ENCODE measurements at places on chromosomes 3 and 15. TPM values are rescaled to one million over a fixed set of nuclear protein-coding genes. Genes with fewer than 3 reads are reported as not detected.

The SCAP gene
- 65.5 TPM for total RNA-seq

DNA sequence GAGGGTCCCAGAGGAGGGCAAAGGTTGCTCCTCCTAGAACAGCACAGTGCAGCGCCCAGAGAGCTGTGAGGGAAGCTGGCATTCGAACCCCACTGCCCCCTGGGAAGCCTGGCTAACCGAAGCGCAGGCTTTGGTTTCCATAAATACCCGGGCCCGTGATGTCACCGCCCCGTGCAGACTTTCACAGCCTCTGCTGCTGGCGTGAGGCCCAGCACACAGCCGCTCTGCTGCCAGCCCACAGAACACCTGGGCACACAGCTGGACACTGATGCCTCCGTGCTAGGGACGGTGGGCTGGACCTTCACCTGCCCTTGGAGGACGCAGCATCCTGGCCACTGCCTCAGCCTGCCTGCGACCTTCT lies 1.0 kb downstream of the IQSEC1 start:
- no peak for DNase-seq

DNA sequence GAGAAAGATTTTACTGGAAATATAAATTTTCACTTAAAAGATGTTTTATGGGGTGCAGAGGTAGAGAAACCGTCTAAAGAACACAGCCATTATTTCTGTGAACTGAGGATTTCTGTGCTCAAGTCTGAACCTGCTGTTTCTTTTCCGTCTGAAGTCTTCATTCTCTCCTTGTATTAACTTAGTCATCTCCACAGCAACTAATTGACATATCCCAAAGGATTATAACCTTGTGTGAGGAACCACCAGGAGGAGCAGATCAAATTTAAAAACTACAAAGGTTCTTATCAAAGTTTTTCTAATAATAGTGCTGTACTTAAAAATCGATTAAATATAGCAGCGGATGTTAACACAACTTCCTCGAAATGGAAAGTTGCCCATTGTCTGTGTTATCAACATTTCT lies 31.1 kb upstream of the ICE2 start:
- DNase-seq = no peak

The SLC6A1 gene
- total RNA-seq = not detected

GRCh38 chr3:13655061-13655913 lies 106.4 kb downstream of the FBLN2 start:
- DNase-seq = no peak

The C2CD4B gene
- total RNA-seq = not detected

The NLGN1 gene
- not detected for total RNA-seq

- DNase-seq = no peak
Observed at GRCh38 chr3:172159962-172160538, 120.7 kb downstream of the FNDC3B start.

DNA sequence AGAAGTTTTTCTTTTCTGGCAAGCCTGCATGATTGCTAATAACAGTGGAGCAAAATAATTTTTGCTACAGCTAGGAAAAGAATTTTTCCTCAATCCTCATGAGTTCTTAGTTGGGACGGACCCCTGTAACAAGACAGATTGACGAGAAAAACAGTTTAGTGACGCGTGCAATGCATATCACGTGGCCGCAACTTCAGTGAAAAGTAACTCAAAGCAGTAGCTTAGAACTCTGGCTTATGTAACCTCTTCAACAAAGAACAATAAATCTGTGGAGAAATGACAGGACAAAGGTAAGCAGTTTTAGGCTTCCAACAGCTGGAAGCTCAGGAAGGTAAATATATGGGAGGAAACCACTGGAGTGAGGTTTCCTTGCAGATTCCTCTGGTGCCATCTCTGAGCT lies 19.7 kb downstream of the FAM107A start:
- DNase-seq = no peak

The PYDC2 gene
- not detected for total RNA-seq

DNA sequence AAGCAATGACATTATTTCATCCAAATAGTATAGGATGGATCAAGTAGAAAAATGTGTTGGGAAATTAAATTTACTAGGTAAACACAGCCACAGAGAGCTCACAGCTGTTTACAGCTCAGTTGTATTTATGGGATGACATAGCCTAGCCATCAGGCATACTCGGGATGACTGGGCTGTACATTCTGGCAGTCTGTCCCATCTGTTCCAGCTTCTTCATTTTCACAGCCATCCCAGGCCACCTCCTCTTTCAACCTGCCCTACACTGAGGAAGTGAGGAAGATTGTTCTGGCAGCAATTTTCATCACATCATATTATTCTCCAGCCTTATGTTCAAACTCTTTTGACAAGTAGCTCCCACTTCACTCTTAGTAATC lies 98.4 kb upstream of the PFN2 start:
- no peak for DNase-seq

GRCh38 chr3:140092848-140093536 lies 158.0 kb downstream of the CLSTN2 start:
- no peak for DNase-seq

DNA sequence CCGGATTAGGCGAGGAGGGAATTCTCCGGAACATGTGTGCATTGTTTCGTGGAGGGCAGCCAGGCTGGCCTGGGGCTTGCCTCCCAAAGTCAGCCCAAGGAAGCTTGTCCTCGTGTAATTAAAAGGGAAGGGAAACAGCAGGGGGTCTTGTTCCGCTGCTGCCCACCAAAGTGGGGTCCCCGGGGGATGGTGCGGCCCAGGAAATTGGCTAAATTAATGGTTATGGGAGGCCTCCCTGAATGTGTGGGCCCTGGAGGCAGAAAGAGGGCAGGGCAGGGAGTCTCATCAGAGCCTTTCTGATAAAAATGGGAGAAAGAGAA lies 118.1 kb downstream of the OPA1 start:
- DNase-seq = no peak

GRCh38 chr15:69794645-69795469 lies 302.9 kb downstream of the TLE3 start:
- no peak for DNase-seq

DNA sequence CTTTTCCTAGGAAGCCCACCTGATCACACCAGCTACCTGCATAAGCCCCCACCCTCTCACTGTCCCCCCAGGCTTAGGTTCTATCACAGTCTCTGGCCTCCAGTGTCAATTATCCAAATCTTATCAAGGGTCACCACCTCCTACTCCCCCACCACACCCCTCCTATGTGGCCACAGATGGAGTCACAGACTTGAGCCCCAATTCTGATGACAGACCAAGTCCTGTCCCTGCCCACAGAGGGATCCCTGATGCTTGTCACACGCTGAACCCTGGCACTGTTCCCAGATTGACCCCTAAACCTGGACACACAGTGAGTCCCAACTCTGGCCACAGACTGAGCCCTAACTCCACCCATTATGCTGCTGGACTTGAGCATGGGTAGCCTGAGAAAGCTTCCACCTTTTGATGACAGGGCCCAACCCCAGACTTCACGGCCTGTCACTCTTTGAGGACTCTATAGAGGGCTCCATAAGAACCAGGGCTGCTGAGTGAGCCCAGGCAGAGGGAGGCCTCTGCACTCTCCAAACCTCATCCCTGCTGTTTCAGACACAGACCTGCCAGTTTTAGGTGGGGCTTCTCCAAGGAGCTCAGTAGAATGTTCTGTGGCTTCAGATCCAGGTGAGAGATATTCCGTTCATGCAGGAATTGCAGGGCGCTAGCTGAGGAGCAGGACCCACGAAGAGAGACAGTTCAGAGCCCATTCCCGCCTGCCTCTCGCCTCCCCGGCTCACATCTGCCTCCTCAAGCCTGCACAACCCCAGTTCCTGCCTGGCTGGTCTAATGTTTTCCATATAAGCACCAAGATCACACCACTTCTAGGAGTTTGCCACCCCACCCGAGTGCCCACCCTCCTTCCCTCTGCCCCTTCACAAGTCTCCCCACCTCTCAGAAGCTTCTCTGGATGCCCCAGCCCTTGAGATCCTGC lies 1.8 kb downstream of the ULK3 start:
- DNase-seq = no peak

DNA sequence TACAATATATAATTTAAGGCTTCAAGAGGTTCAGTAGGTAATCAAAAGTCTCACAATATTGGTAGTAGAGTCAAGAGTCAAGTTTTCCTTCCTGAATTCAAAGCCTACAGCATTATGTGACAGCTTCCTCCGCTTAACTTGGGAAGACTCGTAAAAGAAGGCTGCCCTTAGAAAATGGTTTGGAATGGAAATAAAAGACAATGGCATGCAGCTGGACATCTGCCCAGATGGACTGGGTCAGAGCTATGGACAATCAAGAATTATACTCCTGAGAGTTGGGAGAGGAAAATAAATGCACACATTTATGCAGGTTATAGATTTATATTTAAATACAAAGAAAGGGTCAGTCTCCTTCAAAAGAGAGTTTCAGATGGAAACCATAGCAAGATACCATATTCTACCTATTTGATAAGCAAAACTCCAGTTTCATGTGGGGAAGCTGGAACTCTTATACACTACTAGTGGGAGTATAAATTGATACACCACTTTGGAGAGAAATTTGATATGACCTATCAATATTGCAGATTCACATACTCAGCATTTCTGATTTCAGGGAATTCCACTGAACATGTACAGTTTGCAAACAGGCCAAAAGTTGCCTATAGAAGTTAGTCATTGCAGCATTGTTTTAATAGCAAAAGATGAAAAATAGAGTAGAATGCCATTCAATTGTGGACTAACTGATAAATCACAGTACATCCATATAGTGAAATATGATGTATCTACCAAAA lies 6.1 kb downstream of the CRYBG3 start:
- no peak for DNase-seq

The CFAP100 gene
- not detected for total RNA-seq

- DNase-seq = no peak
Observed at GRCh38 chr15:78811825-78812183, 540 bp upstream of the ADAMTS7 start.

DNA sequence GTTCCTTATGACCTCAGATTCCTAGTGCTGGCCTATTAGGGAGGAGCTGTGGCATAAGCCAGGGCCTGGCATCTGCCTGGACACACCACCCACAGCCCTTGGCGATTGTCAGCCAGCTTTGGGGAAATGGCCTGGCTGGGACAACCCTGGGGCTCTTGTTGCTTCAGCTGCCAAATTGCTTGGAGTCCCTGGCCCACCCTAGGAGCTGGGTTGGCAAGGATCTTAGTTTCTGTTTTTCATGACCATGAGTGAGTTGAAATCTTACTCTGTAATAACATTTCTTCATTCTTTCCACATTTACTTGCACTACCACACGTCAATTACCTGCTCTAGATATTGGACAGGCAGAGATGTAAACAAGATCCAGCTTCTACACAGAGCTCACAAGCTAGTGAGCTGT lies 1.9 kb upstream of the MYZAP start:
- no peak for DNase-seq

GRCh38 chr3:106272302-106272701 lies 403.5 kb upstream of the CBLB start:
- no peak for DNase-seq

The STRA6 gene
- total RNA-seq = not detected

The PIGZ gene
- total RNA-seq = 1.6 TPM

The ST8SIA2 gene
- not detected for total RNA-seq

DNA sequence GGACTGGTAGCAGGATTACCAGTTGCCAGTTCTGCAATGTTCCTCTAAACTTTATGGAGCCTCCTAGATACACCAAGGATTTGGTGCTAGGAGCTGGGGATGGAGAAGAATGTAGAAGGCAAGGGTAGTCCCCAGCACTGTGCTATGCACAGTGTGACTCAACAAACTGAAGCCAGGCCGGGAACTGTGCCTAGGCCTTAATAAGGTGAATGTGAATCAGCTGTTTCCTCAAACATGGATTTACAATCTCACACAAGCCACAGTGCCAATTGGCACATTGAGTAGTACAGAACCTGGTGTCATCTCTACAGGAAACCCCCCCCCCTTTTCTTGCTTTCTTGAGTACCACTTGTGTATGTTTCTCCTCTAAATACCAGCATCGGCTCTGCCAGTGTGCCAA lies 32.5 kb downstream of the MRPS25 start:
- no peak for DNase-seq

The CCR3 gene
- total RNA-seq = 2.0 TPM

GRCh38 chr3:10845839-10846656 lies 30.0 kb downstream of the SLC6A11 start:
- DNase-seq = no peak

DNA sequence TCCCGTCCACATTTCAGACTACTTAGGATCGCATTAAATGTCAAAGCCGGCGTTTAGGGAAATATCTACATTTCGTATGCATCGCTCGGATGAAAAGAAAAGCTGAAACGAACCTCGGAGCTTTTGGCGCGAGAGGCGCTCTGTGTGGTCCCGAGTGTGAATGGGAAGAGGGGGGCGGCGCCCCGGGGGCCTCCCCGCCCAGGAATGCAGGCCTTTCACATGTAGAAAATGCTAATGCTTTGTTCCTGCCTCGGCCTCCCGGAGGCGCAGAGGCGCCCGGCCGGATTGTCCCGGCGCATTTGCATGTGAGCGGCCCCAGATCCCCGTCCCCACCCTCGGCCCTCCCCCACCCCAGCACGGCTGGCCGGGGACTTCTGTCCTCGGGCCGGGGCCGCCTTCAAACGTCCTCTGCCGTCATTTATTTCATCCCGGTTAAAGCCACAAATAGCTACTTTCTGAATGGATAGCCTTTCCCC lies 37.0 kb upstream of the TRIM71 start:
- DNase-seq = no peak

GRCh38 chr15:77631745-77632533 lies 773 bp downstream of the LINGO1 start:
- no peak for DNase-seq

DNA sequence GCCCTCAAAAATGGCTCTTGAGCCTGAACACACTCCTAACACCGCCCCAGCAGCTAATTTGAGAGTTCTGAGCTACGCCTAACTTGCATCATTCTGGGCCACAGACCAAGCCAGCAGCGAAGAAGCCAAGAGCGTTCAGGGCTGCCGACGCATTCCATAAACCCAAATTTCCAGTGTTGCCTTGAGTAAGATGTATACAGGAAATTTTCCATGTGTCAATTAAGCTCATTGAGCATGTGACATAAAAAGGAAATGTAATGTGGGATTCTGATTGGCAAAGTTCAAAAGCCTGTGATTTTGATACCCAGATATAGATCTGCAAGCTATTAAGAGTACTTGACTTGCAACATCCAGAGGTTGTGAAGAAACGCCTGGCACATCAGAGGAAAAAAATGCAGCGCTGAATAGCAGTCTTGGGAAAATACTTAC lies 148.6 kb upstream of the NR2F2 start:
- DNase-seq = no peak

DNA sequence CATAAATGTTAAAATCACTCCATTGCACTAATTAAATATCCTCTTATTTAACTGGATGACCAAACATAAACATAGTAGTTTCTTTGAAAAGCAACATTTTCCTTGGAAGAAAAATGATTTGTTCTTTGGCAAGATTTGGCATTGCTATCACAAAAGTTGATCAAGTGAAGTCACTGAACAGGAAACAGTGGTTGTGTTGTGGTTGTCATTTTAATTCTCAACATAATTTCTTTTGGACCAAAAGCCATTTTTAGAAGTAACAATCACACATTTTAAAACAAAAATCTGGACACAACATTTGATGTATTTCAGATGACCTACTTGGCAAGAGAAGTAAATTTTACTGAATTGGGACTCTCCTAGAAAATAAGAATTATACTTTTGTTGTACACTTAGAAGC lies 872.3 kb downstream of the ROBO1 start:
- DNase-seq = no peak

Data from activated CD8-positive, alpha-beta memory T cell treated with anti-CD3 and anti-CD28 coated beads, Interleukin-2, amount 10 ng/mL, durations not matched to agents 7 days and 5 days (primary cell).